Cardiac muscle cell (in vitro differentiated cells and primary cell): ENCODE measurements at places on chromosomes 1 and 21. TPM values are rescaled to one million over a fixed set of nuclear protein-coding genes. Genes with fewer than 3 reads are reported as not detected.

Gene RIPK4
- 0.71 and 2.3 TPM in 2 replicates for polyA plus RNA-seq

Gene CCDC27
- polyA plus RNA-seq, result 0.56 and 0.71 TPM in 2 replicates

- H3K4me3 ChIP-seq, result no peak overlapping the region
- H3K27me3 ChIP-seq, result peaks cover 8% of the 10 kb centered on the region
- no peaks in the 10 kb centered on the region for H3K4me1 ChIP-seq
- no peak overlapping the region for H3K27ac ChIP-seq
- no peaks in the 10 kb centered on the region for H3K36me3 ChIP-seq
Measured at GRCh38 chr1:2044510-2045319, 5.5 kb upstream of the PRKCZ start.

GRCh38 chr1:41537251-41537650 is 52.8 kb upstream of the EDN2 start:
- H3K4me3 ChIP-seq, result no peak overlapping the region
- H3K4me1 ChIP-seq, result peaks cover 59% of the 10 kb centered on the region
- H3K36me3 ChIP-seq, result no peaks in the 10 kb centered on the region
- no peak for DNase-seq

DNA sequence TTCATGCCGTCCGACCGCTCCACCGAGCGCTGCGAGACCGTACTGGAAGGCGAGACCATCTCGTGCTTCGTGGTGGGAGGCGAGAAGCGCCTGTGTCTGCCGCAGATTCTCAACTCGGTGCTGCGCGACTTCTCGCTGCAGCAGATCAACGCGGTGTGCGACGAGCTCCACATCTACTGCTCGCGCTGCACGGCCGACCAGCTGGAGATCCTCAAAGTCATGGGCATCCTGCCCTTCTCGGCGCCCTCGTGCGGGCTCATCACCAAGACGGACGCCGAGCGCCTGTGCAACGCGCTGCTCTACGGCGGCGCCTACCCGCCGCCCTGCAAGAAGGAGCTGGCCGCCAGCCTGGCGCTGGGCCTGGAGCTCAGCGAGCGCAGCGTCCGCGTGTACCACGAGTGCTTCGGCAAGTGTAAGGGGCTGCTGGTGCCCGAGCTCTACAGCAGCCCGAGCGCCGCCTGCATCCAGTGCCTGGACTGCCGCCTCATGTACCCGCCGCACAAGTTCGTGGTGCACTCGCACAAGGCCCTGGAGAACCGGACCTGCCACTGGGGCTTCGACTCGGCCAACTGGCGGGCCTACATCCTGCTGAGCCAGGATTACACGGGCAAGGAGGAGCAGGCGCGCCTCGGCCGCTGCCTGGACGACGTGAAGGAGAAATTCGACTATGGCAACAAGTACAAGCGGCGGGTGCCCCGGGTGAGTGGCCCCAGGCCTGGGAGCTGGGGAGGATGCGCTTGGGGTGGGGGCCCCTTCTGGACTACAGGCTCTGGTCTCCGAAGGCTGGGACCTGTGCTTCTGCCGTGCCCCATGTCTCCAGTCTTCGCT is 1.1 kb downstream of the SKI start:
- peak; percentile 83 for DNase-seq
- peak overlapping the region; percentile 61 for H3K27ac ChIP-seq
- H3K4me3 ChIP-seq, result peak overlapping the region; percentile 56
- H3K36me3 ChIP-seq, result no peaks in the 10 kb centered on the region

DNA sequence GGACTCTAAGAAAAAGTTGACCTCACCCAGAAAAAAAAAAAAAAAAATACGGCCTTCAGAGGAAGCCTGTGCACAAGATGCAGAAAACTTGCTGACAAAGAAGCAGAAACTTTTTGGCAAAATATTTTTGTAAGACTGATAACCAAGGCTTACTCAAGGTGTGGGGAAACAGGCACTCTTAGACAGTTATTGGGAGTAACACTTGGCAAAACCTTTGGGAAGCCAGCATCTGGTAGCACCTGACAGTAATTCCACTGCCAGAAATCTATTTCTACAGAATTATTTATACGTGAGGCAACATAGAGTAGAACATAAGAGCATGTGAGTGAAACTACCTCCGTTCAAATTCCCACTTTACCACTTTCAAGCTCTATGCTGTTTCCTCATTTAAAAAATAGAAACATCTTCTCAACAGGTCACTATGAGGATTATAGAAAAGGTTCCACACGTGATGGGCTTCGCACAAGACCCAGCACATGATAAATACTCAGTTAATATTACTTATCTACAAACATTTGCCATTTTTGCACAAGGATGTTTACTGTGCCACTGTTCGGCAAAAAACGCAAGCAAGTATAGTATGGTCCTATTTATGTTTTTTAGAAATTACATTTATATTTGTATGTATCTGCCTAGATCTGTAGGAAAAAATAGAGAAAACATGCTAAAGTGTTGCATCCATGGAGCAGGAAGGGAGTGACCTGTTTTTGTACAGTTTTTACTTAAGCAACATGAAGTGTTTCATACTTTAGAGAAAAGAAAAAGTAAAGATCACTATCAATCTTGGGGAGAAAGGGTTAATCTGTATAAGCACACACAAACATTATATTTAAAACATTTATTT is 22.2 kb downstream of the MRPL39 start:
- no peak for DNase-seq
- H3K36me3 ChIP-seq, result peaks cover 21% of the 10 kb centered on the region
- no peaks in the 10 kb centered on the region for H3K27me3 ChIP-seq
- H3K4me3 ChIP-seq, result no peak overlapping the region
- no peak overlapping the region for H3K27ac ChIP-seq

DNA sequence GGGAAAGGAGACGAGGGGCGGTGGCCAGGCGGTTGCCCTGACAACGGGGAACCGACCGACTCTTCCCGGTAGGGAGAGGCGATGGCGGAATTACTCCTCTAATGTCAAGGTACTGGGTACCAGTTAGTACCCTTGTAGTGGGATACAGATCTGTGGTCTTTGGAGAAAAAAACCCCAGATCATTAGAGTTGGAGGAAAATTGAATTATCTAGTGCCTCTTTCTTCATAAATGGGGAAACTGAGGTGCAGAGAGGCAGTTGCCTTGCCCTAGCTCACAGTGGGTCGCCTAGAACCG is 545 bp upstream of the PEF1 start:
- DNase-seq, result no peak
- H3K4me3 ChIP-seq, result peak overlapping the region; percentile 95
- no peaks in the 10 kb centered on the region for H3K36me3 ChIP-seq
- H3K27me3 ChIP-seq, result no peaks in the 10 kb centered on the region
- H3K27ac ChIP-seq, result peak overlapping the region; percentile 96

GRCh38 chr1:24150234-24151174 is 7.6 kb upstream of the IL22RA1 start:
- DNase-seq, result peak; percentile 82
- H3K4me3 ChIP-seq, result peak overlapping the region; percentile 11
- peaks cover 21% of the 10 kb centered on the region for H3K4me1 ChIP-seq
- peak overlapping the region; percentile 100 for H3K27ac ChIP-seq

- H3K36me3 ChIP-seq, result no peaks in the 10 kb centered on the region
- no peak overlapping the region for H3K27ac ChIP-seq
- H3K4me3 ChIP-seq, result no peak overlapping the region
- DNase-seq, result no peak
- H3K27me3 ChIP-seq, result no peaks in the 10 kb centered on the region
Measured at GRCh38 chr1:22925111-22925510, 47.6 kb downstream of the LACTBL1 start.

GRCh38 chr21:15079269-15079668 is 14.5 kb upstream of the NRIP1 start:
- no peak overlapping the region for H3K27ac ChIP-seq
- H3K27me3 ChIP-seq, result no peaks in the 10 kb centered on the region
- DNase-seq, result no peak
- no peak overlapping the region for H3K4me3 ChIP-seq
- H3K36me3 ChIP-seq, result no peaks in the 10 kb centered on the region

GRCh38 chr1:245579881-245580280 is 425.1 kb downstream of the KIF26B start:
- no peak overlapping the region for H3K27ac ChIP-seq
- H3K27me3 ChIP-seq, result no peaks in the 10 kb centered on the region
- H3K4me1 ChIP-seq, result peaks cover 14% of the 10 kb centered on the region
- DNase-seq, result no peak

DNA sequence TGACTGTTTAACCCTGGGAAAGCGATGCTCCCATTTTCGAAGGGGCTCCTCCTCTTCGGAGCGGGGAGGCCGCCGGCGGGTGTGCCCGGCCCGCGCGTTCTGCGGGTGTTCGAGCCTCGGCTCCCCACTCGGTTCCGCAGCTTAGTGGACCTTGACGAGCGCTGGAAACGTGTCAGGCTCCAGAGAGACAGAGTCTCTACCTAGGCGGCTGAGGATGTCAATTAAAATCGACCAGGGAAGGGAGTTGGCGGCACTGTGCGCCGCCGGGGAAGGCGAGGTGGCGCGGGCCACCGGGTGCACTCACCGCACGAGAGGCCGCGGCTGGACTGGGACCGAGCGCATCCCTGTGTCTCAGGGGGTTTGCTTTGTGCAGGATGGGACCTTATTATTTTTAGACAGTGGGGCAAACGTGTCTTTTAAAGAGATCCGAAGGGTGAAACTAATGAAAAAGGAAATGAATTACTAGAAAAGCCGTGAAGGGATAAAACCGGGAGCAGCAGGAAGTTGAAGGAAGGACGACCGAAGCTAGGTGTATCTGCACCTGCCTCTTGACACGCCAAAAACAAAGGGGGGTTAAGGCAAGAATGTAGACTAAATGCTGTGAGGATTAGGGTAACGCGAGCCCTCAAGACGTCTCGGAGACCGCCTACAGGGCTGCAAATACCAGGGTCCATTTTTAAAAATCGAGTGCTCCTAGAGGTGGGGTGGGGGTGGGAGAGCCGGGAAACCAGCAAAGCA is 5.6 kb downstream of the LHX4 start:
- H3K4me3 ChIP-seq, result no peak overlapping the region
- no peaks in the 10 kb centered on the region for H3K4me1 ChIP-seq
- peaks cover 100% of the 10 kb centered on the region for H3K27me3 ChIP-seq
- H3K36me3 ChIP-seq, result no peaks in the 10 kb centered on the region
- no peak for DNase-seq
- no peak overlapping the region for H3K27ac ChIP-seq
